GM13976 (cell line): ENCODE measurements at places on chromosomes 3 and 15.

- DNase-seq: no peak
Measured at GRCh38 chr3:36765104-36765503, 751 bp upstream of the DCLK3 start.

GRCh38 chr15:80342148-80342547, 62.0 kb upstream of the ARNT2 start:
- no peak for DNase-seq

DNA sequence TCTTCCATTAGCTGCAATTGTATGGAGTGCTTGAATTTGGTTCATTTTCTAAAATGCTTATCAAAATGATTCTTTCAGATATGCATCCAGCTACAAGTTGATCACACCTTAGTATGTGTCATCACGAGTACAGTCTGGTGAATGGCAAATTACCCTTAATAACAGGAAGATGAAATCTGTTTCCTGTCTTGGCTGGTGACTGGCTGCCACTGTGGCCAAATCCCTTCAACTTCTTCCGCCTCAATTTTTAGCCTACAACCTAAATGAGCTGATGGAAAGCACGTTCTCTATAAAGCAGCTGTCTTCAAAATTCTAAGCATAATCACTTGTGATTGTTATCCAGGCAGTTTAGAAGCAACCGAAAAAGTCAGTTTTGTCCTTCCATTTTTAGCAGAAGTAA, 387.1 kb upstream of the NECTIN3 start:
- no peak for DNase-seq

DNA sequence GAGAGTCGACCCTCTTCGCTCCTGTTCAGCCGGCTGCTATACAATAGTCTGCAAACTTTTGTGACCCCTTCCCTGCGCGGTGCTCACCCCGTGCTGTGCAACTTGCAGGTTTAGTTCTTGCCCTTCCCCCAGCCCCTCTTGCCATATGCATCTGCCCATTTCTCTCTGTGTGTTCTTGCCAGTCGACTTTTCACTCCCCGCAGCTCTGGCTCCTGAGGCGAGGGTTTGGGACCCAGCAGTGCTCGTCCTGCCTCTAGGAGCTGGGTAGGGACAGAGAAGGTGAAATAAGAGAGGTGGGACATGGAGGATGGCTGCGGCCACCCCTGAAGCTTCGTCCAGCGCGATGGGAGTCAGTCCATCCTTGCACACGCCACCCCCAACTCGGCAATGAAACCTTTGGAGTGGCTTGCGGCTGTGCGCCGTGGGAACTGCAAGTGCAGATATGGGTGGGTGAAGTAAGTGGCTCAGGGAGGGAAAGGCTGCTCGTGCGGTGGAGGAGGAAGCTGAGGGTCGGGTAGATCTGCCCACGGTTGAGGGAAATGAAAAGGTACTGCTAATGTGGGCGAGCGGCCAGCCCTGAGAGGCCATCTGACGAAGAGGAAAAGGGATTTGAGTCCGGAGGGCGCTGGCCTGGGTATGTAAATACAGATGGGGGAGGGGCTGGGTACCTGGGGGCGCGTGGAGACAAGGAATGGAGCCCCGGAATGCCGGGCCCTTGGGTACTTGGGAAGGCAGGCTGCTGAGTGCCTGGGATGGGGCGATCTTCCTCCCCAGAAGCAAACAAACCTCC, 1.0 kb downstream of the LRRC3B start:
- peak; percentile 10 for DNase-seq

DNA sequence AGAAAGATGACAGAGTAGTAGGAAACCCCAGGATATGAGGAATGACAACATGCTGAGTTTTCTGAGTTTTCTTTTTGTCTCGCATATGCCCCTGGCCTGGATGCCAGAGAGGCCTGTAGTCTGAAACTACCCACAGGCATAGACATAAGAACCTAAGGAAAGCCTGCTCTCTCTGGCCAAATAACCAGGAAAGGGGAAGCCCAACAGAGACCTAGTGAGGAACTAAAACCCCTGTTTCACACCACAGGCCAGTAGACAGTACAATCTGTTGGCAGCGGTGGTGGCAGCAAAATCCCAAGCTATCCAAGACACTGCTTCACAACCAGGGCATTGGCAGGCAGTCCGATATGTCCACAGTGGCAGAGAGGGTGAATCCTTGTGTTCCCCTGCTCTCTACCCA, 55.0 kb upstream of the DCP1A start:
- no peak for DNase-seq

DNA sequence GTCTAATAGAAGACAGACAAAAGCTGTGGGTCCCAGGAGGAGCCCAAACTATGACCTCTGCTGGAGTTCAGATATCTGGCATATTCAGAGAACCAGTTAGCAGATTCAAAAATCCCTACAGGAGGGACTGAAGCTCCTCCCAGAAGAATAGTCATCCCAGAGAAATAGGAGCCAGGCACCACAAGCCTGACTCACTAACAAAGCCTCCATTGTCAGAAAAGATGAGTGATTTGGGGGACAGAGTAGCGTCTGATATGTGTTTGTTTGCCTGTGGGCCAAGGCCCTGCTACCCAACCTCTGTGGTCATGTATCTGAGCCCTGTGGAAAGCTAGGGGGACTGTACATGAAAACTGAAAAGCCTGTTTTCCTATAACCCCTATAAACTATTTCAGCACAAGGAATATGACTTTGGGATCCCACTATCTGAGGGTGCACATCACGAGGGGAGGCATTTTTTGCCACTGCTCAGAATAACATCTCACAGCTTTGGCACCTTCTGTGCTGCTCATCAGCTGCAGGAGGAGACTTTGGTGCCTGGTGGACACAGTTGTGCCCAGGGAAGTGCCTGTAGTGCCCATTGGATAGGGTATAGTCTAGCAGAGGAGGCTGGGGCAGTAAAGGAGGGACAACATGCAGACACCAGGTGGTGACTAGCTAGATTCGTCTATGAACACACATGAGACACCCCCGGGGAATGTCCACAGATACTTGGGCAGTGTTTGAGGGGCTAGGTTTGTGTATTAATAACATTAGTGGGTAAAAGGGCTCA, 9.7 kb upstream of the LARP6 start:
- no peak for DNase-seq

DNA sequence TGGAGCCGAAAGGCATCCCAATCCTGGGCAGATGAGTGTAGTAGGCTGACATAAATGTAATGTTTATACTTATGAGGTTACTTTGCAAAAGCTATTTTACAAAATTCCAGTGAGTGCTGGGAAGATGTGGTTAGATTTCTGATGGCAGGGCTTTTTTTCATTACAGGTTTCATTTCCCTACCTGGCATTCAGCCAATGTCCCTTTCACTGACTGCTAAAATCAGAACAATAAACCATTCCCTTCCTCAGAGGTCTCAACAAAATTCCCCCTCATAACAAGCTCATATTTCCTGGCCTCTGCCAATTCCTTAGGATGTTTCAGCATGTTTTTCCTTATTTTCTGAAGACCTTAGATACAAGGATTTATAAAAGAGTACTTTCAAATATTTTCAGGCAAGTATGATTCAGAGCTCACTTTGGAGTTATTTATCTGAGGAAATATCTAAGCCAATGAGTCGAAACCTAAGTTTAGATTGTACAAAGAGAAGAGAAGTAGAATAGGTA, 40.9 kb upstream of the CCDC80 start:
- no peak for DNase-seq

GRCh38 chr3:23804441-23805209, 1.1 kb upstream of the UBE2E1 start:
- DNase-seq: no peak

DNA sequence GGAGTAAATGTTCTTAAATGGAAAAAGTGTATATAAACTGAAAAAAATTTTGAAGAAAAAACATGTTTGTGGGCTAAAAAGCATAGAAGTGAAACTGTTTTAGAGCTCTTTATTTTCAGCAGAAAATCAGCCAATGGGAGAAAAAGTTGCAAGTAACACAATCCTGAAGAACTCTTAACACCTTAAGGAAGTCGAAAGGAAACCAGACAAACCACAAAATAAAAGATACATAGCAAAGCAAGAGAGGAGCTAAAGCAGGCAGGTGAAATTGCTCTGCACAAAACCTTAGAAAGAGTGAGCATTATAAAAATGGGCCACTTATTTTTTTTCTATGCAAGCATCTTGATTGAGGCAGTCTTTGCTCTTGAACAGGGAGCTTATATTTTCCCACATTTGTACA, 300.5 kb downstream of the RAP2B start:
- DNase-seq: no peak

DNA sequence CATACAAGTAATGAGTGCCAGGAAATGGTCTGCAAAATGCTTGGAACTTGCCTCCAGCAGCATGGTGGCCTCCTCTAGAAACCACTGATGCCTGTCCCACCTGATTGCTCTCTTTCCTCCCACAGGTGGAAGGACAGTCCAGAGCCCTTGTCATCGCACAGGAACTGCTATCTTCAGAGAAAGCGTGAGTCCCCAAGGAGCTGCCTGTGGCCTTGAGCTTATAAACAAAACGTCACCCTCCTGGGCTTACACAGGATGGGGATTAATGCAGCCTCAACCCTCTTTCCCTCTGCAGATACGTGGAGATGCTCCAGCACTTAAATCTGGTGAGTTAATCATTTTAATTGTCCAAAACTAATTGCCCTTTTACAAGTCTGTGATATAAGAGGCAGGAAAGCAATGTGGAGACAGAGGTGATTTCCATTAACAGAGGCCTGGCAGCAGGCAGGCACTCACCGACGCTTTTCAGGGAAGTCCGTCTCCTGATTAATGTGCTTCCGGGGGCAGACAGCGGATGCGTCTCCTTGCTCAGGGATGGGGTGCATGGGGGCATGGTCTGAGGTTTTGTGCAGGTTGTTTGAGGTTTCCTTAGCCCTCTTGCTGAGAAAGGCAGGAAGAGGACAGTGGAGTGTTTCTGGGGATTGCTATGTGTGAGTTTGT, 61.8 kb downstream of the FGD5 start:
- no peak for DNase-seq

DNA sequence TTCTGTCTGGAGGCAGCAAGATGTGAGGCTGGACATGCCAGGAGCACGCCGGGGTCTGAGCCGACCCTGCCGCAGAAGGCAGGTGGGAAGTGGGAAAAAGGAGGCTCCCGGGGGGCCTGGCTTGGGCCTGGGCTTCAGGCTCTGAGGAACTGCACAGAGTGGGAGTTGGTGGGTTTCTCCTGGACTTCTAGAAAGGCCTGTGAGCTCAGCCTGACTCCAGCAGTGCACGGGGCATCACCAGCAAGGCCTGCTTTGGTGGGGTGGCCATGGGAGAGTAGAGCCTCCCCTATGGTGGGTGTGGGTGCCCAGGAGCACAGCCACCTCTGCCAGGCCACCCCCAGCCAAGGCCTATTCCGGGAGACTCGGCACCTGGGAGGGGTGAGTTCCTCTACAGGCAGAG, 18.1 kb upstream of the SLC41A3 start:
- DNase-seq: no peak

GRCh38 chr15:40249477-40250303, 10.8 kb downstream of the PAK6 start:
- DNase-seq: no peak

DNA sequence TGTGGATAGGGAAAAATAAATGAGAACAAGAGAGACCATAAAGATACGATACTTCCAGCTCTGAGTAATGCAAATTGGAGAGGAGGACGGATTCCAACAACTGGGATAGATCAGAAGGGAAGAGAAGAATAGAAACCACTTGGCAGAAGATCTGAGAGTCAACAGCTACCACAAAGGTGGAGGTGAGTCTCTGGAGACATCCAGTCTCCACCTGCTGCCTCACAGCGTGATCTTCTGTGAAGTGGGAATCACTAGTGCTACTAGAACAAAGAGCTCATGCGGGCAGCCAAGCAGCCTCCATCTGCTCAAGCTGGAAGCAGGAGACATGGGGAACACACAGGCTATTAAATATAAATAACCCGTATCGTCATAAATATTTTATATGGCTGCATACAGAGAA, 558.5 kb upstream of the CFAP20DC start:
- DNase-seq: no peak
